ENCODE measurements at places on chromosomes 1 and 21.

- no peak for DNase-seq
These were observed 111.9 kb downstream of the ZBTB18 start for GRCh38 chr1:244162786-244163530.

GRCh38 chr1:223723351-223723904 lies 11.1 kb downstream of the CAPN2 start:
- no peak for DNase-seq

DNA sequence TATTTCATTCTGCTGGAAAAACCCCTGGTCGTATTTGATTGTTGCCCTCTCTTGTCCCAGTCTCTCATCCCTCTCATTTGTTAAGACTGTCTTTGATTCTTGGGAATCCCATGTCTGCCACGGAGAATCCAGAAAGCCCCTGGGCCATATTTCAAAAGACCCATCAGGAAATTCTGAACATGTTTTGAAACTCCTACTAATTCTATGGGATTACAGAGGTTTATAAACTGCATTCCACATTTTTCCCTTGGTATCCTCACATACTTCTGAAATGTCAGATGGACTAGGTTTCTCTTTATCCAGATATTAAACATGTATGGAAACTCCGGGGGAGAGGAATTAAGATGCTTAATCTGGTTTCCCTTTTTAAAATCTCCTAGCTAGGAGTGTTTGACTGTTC lies 80.0 kb downstream of the HUNK start:
- DNase-seq, result peak; percentile 9

- no peak for DNase-seq
These were observed 301.1 kb downstream of the MATN1 start for GRCh38 chr1:30422251-30422650.

DNA sequence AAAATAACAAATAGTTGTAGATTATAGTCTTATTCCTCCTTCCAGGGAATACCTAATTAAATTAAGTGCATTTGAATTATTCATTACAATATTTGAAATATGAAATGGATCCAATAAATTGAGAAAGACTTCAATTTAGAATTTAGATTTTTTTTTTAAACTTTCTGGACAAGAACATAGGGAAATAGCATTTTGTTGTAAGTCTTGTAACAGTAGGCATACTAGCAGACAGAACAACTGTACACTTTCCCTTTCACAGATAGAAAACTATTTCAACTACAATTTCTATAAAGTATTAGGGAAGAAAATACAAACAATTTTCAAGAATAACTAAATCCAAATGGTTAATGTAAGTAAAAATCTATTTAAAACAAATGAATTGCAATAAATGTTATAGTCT lies 577.5 kb downstream of the USP25 start:
- no peak for DNase-seq

GRCh38 chr1:221916176-221916575 lies 174.3 kb upstream of the DUSP10 start:
- no peak for DNase-seq

GRCh38 chr1:180672105-180672504 lies 40.3 kb downstream of the XPR1 start:
- no peak for DNase-seq

- DNase-seq, result no peak
These were observed 18.4 kb upstream of the UQCRHL start for GRCh38 chr1:15825800-15826199.

DNA sequence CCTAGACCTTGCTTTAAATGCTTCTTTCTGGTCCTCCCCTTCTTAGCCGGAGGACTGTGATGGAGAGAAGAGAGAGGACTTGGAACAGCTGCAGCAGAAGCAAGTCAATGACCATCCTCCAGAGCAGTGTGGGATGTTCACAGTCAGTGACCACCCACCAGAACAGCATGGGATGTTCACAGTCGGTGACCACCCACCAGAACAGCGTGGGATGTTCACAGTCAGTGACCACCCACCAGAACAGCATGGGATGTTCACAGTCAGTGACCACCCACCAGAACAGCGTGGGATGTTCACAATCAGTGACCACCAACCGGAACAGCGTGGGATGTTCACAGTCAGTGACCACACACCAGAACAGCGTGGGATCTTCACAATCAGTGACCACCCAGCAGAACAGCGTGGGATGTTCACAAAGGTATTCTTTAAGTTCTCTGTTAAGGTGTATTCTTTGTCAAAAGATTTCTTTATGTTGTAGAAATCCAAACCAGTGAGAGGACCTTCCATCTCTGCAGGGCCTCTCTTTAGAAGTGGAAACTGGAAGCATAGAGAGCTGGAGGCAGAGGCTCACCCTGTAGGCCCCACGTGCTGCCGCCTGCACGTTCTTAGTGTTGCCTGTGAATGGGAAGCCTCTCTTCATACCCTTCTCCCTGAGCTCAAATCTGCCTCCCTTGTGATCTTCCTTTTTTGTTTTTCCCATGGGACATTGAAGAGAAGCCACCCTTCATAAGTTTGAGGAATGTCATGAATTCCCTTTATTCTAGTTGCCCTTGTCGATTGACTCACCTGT lies 10.6 kb downstream of the PCNT start:
- no peak for DNase-seq

DNA sequence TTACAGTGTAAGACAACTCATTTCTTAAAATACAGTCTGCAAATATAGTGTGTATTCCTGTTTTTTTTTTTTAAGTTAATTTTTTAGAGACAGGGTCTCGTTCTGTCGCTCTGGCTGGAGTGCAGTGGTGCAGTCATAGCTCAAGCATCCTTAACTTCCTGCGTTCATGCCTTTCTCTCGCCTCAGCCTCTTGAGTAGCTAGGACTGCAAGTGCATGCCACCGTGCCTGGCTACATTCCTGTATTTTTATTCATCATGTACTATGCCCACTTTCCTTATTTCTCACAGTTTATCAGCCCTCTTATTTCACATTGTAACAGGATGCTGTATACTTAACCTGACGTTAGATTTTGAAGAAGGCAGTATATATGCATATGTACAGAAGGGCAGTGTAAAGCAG lies 26.7 kb downstream of the MIER1 start:
- DNase-seq, result peak; percentile 54

DNA sequence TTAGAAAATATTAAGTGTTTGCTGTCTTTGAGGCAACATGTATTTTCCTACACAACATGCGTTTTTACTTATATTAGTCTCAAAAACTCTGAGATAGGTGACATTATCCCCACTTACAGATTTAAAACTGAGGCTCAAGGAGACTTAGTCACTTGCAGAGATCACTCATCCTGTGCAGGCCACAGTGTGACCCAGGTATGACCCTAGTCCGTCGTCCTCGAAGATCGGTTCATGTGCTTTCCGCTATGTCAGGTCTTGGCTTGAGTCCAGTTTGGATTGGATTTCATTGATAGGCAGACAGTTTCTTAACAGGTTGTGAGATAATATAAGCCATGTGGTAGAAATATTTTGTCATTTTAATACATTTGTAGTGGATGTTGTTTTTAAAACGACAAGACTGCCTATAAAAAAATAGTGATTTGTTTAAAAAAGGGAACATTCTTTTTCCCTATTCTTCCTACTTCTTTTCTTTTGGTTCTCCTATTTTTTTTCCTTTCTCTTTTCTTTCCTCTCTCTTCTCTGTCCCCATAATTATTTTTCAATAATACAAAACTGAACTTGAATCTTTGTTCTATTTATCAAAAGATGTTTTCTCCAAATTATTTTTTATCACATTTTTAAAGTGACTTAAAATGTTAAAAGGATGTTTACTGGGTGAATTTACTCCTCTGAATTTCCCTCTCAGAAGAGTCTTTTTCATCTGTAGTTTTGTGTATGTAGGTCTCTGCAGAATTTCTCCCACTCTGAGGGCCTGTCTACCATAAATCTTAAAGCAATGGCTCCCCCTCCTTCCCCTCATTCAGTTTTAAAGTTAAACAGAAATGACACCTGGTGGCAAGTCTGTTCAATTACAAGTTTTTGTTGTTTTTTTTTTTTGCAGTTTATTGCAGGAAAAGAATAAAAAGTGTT lies 81.8 kb downstream of the PHTF1 start:
- peak; percentile 32 for DNase-seq

- no peak for DNase-seq
These were observed 20.5 kb upstream of the RNF186 start for GRCh38 chr1:19835578-19835977.

DNA sequence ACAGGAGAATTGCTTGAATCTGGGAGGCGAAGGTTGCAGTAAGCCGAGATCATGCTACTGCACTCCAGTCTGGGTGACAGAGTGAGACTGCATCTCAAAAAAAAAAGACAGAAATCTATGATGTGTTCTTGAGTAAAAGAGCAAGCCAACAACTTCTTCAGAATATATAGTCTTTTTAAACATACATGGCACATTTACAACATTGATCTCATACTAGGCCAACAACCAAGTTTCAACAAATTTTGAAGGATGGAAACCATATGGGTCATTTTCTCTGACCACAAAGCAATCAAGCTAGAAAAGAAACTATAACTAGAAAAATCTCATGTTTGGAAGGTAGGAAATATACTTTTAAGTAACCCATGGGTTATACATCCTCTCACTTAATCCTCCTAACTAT lies 38.3 kb downstream of the PAFAH2 start:
- no peak for DNase-seq

GRCh38 chr1:47002211-47002610 lies 21.3 kb upstream of the CYP4X1 start:
- no peak for DNase-seq

GRCh38 chr1:202665417-202665816 lies 44.8 kb downstream of the SYT2 start:
- no peak for DNase-seq

DNA sequence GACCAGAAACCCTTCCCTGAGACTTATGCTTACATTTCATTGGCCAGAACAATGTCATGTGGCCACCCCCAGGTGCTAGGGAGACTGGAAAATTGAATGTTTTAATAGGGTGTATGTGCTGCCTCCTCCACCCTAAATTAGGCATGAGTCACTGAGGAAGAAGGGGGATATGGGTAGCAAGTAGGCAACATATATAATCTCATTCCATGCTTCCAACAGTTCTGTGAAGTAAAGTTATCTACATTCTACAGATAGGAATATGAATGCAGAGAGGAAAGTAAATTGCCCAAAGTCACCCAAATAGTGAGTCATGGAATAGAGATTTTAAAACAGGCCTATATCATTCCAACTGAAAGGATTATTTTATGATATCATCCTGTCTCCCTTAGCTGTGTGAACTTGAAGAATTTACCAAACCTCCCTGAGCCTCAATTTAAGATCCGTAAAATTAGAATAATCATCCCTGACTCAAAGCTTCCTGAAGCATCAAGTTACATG lies 168.6 kb upstream of the FGGY start:
- no peak for DNase-seq

GRCh38 chr1:19725606-19726005 lies 60.9 kb downstream of the HTR6 start:
- DNase-seq, result no peak

- DNase-seq, result no peak
These were observed 21.6 kb upstream of the PLEKHM2 start for GRCh38 chr1:15662477-15662876.

- no peak for DNase-seq
These were observed 27.1 kb downstream of the DHCR24 start for GRCh38 chr1:54859700-54860391.

- DNase-seq, result no peak
These were observed 136.6 kb downstream of the SYF2 start for GRCh38 chr1:25095635-25096200.

DNA sequence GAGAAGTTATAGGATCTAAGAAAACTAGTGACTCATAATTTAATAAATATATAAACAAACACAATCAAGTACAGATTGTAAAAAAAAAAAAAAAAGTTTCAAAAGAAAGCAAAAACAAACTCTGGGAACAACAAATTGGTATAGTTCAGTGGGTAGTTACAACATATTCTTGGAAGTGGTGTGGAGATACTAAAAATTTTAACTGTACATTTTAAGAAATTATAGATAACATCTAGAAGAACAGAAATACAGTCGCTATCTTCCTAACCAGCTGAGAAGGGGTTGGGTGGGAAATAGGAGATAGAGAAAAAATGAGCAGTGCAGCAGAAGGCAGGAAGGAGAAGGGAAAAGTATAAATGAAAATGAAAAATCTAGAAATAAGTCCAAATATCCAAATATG lies 70.5 kb downstream of the LRRC8C start:
- DNase-seq, result no peak

DNA sequence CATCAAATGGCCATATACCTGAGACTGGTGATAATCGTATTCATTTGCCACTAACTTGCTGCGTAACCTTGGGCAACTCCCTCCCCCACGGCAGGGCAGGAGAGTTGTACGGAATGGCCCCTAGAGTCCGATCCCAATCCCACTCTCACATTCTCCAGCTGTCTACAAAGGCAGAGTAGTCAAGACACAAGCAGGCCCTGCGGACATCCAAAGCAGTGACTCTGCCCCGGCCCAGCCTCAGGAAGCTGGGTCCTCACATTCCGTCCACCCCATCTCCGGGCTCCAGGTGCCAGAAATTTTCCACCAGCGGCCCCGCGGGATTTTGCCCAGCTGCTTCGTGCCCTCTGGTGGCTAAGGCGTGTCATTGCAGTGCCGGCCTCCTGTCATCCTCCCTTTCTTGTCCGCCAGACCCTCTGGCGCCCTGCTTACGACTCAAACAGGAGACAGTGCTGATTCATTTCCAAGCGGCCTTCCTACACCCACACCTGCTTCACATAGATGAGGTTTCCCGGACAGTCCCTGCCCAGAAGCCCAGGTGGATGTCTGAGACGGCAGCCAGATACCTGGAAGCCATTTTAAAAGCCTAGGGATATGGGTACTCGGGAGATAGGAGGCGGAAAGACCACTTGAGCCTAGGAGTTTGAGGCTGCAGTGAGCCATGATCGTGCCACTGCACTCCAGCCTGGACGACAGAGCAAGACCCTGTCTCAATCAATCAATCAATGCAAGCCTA lies 2.9 kb upstream of the S100A2 start:
- peak; percentile 90 for DNase-seq

DNA sequence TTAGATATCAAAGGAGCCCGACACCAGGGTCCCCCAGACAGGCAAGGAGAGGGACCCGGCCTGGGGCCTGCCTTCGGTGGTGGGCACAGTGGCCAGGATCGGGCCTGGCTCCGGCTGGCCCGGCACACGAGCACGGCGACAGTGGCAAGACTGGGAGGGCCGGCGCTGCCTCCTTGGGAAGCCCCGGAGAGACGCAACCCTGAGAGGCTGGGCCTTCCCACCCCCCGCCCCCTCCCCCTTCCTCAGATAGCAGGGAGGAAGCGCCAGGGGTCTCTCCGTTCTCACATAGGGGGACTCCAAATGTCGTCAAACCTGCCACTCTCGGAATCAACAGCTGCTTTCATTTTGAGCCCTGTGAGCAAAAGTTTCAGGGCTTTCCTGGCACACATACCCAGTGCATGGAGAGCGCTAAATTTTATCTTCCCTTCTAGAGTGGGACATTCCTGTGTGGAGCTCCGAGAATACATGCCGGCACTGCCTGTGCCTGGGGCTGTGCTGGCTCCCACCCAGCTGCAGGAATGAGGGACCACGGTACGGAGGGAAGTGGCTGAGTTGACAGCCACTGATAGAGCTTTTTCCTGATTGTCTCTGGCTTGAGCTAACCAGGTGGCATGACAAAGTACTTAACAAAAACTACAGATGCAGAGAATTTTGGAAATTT lies 62.4 kb downstream of the CD247 start:
- DNase-seq, result no peak

DNA sequence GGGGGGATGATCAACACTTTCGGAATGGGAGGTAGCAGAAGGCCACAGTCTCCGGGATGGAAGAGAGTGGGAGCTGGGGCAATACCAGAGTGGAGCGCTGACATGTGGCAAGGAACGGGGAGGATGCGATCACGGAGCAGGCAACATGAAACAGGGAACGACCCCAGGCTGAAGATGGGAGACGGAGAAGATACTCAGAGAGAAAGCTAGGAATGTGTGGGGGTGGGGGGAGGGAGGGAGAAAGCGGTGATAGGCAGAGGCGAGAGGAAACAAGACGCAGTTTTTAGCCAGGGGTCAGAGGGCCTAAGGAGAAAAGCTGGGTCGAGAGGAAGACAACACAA lies 577 bp downstream of the RAB3GAP2 start:
- DNase-seq, result no peak

Data from amniotic stem cell (primary cell).